ENCODE measurements at places on chromosomes 13 and 19.

DNA sequence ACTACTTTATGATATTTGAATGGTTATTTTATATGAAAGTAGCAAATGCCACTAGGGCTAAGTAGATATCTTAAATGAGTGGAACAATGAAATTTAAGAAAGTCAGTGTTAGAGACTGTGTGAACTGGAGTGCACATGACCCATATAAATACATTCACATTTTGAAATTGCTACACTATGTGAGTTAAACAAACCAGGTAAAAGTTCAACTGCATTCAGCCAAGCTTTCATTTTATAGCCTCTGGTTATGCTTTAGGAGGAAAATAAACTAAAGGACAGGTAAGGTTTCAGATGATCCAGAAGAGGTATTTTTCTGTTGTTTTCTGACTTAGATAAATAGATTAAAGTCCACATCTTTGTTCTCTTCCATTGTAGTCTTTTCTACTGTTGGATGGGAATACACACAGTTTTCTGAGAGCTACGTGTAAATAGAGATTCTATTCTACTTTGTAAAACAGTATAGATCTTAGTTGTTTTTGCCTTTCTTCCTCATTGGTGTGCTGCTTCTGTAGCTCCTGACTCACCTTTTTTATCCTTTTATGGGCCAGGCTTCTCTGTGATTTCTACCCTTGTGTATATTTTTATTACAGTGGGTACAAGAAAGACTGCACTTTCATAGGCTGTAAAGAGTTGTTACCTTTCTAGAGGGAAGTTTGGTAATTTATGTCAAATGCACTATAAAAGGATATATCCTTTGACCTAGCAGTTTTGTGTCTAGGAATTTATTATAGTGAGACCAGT, 54.6 kb upstream of the KCTD4 start:
- DNase-seq, result no peak

DNA sequence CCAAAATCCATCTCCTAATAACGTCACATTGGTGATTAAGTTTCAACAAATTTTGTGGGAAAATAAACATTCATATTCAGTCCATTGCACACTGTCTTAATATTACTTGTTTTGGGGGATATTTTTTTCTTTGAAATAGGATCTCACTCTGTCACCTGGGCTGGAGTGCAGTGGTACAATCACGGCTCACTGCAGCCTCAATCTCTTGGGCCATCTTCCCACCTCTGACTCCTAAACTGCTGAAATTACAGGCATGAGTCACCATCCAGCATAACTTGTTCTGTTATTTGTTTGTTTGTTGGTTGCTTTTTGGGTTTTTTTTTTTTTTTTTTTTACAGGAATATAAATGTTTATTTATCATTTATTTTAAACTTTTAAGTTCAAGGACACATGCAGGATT, 556.1 kb upstream of the SLITRK6 start:
- no peak for DNase-seq

- DNase-seq, result peak; percentile 67
These were observed 475.8 kb downstream of the FOXO1 start for GRCh38 chr13:40190641-40191100.

GRCh38 chr19:3608079-3608641, 1.5 kb upstream of the TBXA2R start:
- no peak for DNase-seq

DNA sequence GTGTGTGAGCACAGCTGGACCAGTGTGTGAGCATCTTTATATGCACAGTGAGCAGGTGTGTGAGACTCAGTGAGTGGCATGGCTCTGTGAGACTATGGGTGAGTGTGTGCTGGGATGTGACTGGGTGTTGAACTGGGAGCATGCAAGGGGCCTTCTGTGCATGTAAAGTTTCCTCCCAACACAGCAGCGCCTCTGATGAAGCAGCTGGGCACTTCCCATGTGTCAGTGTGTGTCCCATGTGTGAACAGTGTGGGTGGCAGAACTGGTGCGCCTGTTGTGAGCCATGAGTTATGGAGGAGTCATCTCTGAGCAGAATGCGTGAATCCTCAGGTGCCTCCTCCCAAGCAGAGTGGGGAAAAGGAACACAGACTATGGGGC, 24.1 kb downstream of the LGALS16 start:
- DNase-seq, result no peak

- no peak for DNase-seq
These were observed 21.7 kb upstream of the MIER2 start for GRCh38 chr19:366205-366783.

GRCh38 chr19:42547929-42548328, 19.6 kb upstream of the CEACAM1 start:
- no peak for DNase-seq

DNA sequence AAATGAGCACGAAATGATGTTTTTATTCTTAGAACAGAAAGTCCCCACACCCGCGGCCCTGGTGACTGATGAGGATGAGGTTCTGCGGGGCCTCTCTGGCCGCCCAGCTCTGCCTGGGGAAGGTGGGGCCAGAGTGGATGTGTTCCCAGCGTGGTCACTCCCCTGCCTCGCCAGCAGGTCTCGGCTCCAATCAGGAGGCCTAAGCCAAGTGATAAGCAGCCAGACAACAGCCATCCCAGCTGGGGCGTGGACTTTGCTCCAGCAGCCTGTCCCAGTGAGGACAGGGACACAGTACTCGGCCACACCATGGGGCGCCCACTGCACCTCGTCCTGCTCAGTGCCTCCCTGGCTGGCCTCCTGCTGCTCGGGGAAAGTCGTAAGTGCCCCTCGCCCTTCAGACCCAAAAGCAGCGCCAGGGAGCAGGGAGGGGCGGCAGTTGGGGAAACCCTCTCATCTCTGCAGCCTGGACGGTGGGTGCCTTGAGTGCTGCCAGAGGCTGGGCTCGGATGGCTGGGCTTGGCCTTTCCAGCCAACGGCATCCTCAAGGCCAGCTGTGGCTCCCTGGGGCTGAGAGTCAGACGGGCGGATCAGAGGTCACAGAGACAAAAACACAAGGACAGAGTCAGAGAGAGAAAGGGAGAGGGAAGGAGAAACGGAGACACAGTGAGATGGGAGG, at the start of gene F10:
TSS of gene F10 (plus strand) at position 250 of the 676 bp plus-strand sequence. CDS start at position 307, 57 bp downstream.
- DNase-seq, result no peak

DNA sequence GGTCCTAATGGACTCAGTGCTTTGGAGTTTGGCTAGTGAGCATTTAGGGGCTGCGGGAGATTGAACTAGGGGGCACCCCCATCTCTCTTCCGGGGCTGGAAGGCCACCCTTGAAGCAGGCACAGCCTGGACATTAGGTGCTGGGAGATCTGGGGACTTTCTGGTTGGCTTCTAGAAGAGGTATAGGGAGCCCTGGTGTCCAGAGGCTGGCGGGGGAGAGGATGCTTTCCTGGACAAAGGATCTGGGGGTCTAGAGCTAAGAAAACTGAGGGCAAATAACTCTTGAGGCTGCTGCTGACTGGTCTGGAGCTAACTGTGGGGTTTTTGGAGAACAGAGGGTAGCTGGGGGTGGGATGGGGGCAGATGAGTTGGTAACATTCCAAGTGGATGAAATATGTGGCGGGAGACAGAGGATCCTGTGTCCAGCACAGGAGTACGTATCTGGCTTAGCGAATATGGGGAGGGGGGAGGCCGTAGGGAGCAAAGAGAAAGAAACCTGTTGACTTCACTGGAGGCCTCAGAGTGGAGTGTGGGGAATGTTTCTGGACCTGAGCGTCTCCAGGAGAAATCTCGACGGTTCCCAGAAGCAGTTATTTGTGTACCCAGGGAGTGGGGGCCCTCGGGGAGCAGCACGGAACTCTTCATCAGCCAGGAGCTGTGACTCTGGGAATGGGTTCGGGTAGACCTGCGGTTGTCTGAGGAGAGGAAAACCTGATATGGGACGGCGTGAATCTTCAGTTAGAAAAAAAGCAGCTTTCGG, 1.4 kb downstream of the HNRNPUL1 start:
- DNase-seq, result no peak

DNA sequence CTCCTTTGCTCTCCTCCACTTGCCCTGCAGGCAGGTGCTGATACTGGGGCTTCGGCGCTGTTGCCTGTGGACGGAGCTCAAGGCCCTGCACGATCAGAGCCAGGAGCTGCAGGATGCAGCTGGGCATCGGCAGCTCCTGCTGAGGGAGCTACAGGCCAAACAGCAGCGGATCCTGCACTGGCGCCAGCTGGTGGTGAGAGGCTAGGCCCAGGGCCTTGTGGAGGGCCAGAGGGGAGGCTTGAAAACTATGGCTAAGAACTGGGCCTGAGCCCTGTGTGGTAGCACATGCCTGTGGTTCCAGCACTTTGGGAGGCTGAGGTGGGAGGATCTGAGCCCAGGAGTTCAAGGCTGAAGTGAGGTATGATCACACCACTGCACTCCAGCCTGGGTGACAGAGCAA, 6.3 kb downstream of the HAUS5 start:
- DNase-seq, result no peak

DNA sequence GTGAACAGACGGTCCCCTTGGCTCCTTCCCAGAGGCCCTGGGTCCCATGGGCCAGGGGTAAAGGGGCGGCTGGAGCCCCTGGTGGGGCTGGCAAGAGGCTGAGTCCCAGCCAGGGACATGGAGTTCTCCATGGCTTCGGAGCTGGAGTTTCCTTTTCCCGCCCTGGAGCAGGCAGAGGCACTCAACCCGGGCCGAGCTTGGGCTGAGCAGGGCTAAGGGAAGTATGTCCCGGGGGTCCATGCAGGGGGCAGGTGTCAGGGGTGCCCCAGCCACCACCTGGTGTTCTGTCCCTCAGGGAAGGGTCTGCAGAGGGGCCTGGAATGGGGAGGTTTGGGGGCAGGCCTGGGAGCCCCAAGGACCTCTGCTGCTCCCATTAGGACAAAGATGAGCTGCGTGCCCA, 54.0 kb upstream of the TPM4 start:
- DNase-seq, result no peak

GRCh38 chr13:20713751-20714150, 10.3 kb downstream of the IL17D start:
- DNase-seq, result no peak

GRCh38 chr19:32174386-32175113, 170.9 kb upstream of the ZNF507 start:
- DNase-seq, result no peak

DNA sequence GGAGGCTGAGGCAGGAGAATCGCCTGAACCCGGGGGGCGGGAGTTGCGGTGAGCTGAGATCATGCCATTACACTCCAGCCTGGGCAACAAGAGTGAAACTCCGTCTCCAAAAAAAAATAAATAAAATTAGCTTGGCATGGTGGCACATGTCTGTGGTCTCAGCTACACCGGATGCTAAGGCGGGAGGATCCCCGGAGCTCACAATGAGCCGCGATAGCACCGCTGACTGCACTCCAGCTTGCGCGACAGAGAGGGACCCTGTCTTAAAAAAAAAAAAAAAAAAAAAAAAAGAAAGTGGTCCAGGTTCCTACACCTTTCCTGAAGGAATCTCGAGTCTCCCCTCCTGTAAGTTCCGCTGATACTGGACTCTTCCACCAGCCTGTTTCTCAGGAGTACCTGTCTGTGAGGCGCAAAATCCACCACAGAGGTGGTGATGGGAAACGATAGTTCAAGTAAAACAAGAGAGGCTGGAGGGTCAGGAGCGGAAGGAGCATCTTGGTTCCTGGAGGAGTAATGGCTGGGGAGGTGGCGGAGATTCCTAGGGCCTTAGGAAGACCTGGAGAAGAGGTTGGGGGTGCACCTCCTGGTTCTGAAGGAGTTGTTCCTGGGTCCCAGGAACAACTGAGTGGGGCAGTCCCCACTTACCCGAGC, 471 bp downstream of the FUT1 start:
- no peak for DNase-seq

DNA sequence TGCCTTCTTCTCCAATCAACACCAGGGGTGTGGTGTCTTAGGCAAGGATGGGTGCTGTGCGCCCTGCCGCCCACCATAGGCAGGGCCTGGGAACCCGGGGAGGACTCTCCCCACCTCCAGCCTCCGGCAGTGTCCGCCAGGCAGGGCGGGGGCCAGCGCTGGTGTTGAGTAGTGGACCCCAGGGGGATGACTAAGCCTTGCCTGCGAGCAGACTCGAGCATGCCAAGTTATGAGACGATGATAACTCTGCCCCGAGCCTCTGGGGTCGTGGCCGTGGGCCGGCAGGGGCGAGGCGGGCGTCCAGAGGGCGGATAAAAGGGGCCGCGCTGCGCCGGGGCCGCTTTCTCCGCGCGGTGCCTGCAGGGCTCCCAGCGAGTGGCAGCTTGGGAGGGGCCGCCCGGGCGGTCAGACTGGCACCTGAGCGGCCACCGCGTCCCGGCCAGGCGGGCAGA, at the start of gene MEDAG:
TSS of gene MEDAG (plus strand) at position 340 of the 452 bp plus-strand sequence. CDS start 245 bp downstream, outside the sequence.
- DNase-seq, result no peak

Measured in thymus (tissue), 14 donors.